ENCODE measurements at places on chromosomes 13 and 19.
A peak's percentile ranks its signal among the peaks of the same experiment; 100 is the strongest.

DNA sequence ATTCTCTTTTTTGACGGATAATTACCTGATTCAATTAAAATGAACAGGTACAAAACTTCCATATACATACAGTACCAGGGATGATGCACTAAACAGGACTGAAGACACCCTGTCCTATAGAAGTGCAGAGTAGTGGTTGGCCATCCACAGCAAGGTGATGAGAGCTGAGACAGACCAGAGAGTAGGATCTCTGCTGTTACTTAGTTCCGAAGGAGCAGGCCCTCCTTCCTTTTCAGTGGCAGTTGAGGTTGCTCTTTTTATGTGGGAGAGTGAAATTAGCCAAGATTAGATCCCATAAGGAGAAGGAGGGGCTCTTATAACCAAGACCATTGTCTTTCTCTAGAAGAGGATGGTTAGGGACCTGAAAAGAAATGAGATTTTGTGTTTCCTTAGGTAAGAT lies 4.0 kb downstream of the PDS5B start:
- H3K4me3 ChIP-seq: no peak overlapping the region
- H3K27me3 ChIP-seq: no peaks in the 10 kb centered on the region
- H3K27ac ChIP-seq: no peak overlapping the region
- no peaks in the 10 kb centered on the region for H3K36me3 ChIP-seq

GRCh38 chr19:16943942-16944625 lies 55.3 kb downstream of the F2RL3 start:
- H3K27me3 ChIP-seq: no peaks in the 10 kb centered on the region
- H3K27ac ChIP-seq: no peak overlapping the region
- DNase-seq: no peak
- no peak overlapping the region for H3K4me3 ChIP-seq
- H3K4me1 ChIP-seq: no peaks in the 10 kb centered on the region
- no peaks in the 10 kb centered on the region for H3K36me3 ChIP-seq

DNA sequence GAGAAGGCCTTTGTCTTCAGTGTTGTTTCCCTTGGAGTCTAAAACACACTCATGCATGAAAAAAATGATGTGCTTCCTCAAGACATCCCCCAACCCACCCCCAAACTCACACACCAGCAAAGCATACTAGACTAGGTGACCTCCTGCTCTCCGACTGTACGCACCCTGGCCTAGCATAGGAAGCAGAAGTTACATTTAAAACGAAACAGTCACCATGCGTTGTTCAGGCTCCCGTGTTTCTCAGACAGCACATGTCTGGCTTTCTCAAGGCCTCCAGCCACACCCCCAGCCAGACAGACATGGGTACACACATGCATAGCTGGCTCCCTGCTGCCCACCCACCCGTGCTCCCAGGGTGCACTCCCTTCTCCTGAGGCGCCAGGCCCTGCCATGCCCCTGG lies 28.7 kb upstream of the C1QTNF9 start:
- peaks cover 42% of the 10 kb centered on the region for H3K36me3 ChIP-seq
- H3K4me1 ChIP-seq: peaks cover 51% of the 10 kb centered on the region
- DNase-seq: no peak
- no peak overlapping the region for H3K4me3 ChIP-seq

GRCh38 chr13:39259371-39260140 lies 221.3 kb downstream of the NHLRC3 start:
- DNase-seq: no peak
- H3K27ac ChIP-seq: no peak overlapping the region
- no peaks in the 10 kb centered on the region for H3K36me3 ChIP-seq
- H3K4me3 ChIP-seq: no peak overlapping the region
- H3K4me1 ChIP-seq: no peaks in the 10 kb centered on the region

DNA sequence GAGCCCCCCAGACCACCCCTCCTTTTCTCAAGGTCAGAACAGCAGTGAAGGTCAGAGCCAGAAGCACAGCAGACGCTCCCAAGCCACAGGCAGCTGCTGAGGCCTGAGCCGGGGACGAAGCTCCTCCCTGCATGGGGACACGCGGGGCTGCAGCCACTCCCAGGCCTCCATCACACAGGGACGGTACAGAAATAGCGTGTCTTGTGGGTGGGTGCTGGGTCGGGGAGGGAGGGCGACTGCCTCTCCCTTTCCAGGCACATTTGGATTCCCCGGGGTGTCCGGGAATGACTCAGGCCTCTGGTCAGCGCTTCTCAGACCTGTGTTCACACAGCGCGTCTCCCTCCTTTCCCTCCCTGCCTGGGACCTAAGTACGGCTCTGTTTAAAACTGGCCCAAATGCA lies 33.2 kb downstream of the RASA3 start:
- peaks cover 15% of the 10 kb centered on the region for H3K36me3 ChIP-seq
- peaks cover 83% of the 10 kb centered on the region for H3K4me1 ChIP-seq
- no peak overlapping the region for H3K27ac ChIP-seq
- H3K4me3 ChIP-seq: no peak overlapping the region
- DNase-seq: no peak
- H3K27me3 ChIP-seq: no peaks in the 10 kb centered on the region

- DNase-seq: no peak
- H3K36me3 ChIP-seq: no peaks in the 10 kb centered on the region
- H3K27ac ChIP-seq: no peak overlapping the region
- peaks cover 2% of the 10 kb centered on the region for H3K27me3 ChIP-seq
- H3K4me1 ChIP-seq: peaks cover 16% of the 10 kb centered on the region
- no peak overlapping the region for H3K4me3 ChIP-seq
Observed at GRCh38 chr19:54422136-54422535, 6.9 kb downstream of the TTYH1 start.

DNA sequence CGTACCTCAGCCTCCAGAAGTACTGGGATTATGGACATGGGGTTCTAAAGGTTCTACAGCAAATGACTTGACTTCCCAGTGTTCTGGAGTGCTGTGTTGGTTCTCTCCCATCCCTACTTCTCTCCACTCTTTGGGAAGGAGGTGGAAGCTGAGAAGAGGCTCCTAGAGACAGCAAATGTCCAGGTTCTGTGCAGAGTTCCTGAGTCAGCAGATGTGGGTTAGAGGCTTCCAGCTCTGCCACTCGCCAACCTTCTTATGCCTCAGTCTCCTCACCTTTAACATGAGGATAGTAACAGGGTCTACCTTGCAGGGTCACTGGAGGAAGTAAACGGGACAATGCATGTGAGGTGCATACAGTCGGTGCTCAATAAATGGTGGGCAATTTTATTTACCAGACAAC lies 80.5 kb upstream of the VSTM2B start:
- no peaks in the 10 kb centered on the region for H3K27me3 ChIP-seq
- H3K36me3 ChIP-seq: no peaks in the 10 kb centered on the region
- no peak for DNase-seq
- H3K4me1 ChIP-seq: no peaks in the 10 kb centered on the region

- H3K27ac ChIP-seq: no peak overlapping the region
- no peaks in the 10 kb centered on the region for H3K4me1 ChIP-seq
- no peak overlapping the region for H3K4me3 ChIP-seq
Observed at GRCh38 chr13:88042489-88042888, 371.3 kb downstream of the SLITRK5 start.

- no peak overlapping the region for H3K4me3 ChIP-seq
- H3K4me1 ChIP-seq: no peaks in the 10 kb centered on the region
- H3K36me3 ChIP-seq: no peaks in the 10 kb centered on the region
- no peak overlapping the region for H3K27ac ChIP-seq
Observed at GRCh38 chr13:101835920-101836319, 383.4 kb downstream of the ITGBL1 start.

DNA sequence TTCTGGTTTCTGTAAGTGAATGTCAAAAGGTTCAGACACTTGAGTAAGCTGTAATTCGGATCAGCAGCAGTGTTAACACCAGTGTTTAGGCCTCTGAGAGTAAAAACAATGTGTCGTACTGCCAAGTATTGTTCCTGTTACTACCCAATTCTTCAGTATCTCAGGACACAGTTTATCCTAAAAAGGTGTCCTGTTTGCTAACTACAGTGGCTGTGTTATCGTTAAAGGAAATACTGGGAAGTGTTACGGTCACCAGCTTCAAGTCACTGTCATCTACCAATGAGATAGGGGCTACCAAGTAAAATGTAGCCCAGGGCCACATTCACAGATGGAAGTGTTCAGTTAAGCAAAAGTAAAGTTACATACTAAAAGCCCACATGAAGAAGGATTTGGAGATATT lies 2.3 kb upstream of the UPF3A start:
- H3K27ac ChIP-seq: no peak overlapping the region
- peaks cover 15% of the 10 kb centered on the region for H3K36me3 ChIP-seq
- DNase-seq: peak; percentile 8

GRCh38 chr13:50921706-50922105 lies 12.1 kb downstream of the RNASEH2B start:
- H3K4me3 ChIP-seq: no peak overlapping the region
- no peak for DNase-seq
- no peaks in the 10 kb centered on the region for H3K36me3 ChIP-seq
- peaks cover 10% of the 10 kb centered on the region for H3K4me1 ChIP-seq
- H3K27me3 ChIP-seq: no peaks in the 10 kb centered on the region

GRCh38 chr13:76711550-76712182 lies 174.5 kb downstream of the KCTD12 start:
- H3K27ac ChIP-seq: no peak overlapping the region
- DNase-seq: no peak
- no peak overlapping the region for H3K4me3 ChIP-seq
- no peaks in the 10 kb centered on the region for H3K4me1 ChIP-seq

- DNase-seq: no peak
- no peaks in the 10 kb centered on the region for H3K27me3 ChIP-seq
- H3K4me3 ChIP-seq: no peak overlapping the region
- H3K36me3 ChIP-seq: no peaks in the 10 kb centered on the region
- no peak overlapping the region for H3K27ac ChIP-seq
Observed at GRCh38 chr13:37313372-37313771, 207.9 kb upstream of the CSNK1A1L start.

DNA sequence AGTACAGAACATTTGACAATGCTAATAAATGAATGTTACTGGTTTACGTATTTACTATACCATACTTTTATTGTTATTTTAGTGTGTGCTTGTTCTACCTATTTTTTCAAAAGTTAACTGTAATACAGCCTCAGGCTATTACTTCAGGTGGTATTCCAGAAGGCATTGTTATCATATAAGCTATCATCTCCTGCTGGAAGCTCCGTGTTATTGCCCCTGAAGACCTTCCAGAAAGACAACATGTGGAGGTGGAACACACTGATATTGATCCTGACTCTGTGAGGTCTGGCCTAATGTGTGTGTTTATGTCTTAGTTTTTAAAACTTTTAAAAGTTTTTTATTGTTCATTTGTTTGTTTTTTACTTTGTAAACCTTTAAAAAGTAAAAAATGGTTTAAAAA lies 509.8 kb upstream of the SPRY2 start:
- no peak overlapping the region for H3K4me3 ChIP-seq
- DNase-seq: no peak
- H3K27me3 ChIP-seq: no peaks in the 10 kb centered on the region

DNA sequence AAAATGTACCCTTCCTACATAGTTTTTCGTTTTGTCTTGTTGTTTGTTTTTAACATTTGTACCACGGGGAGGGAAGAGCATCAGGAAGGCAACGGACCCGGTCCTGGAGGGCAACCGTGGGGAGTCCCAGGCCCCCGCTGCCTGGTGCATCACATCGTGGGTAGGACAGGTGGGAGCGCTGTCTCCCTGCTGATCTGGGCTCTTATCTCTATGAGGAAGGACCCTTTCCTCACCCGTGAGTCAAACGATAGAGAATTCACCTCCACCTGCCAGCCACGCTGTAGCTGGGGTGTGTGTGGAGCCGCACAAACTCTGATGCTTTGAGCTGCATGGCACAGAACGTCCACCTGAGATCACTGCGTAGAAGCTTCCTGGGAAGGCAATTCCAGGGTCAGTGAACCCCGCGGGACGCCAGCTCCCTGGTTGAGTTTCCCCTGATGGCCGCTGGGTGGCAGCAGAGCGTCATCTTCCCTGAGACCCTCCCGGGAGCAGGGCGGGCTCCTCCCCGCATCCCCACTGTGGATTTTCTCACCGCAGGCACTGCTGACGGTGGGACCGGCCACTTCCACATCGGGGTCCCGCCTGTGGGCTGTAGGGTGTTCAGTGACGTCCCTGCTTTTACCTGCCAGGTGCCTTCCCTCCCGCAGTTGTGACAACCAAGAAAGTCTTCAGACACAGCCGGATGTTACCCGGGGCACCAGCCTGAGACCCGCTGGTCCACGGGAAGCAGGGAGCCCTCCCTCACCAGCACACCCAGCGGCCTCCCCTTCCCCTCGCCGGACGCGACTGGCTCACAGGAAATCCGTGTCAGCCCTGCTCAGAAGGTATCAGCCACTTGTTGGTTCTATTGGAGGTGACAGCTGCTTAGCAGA lies 54.7 kb downstream of the ZNF787 start:
- no peaks in the 10 kb centered on the region for H3K36me3 ChIP-seq
- peaks cover 11% of the 10 kb centered on the region for H3K4me1 ChIP-seq
- H3K27me3 ChIP-seq: no peaks in the 10 kb centered on the region
- H3K4me3 ChIP-seq: peak overlapping the region; percentile 18

DNA sequence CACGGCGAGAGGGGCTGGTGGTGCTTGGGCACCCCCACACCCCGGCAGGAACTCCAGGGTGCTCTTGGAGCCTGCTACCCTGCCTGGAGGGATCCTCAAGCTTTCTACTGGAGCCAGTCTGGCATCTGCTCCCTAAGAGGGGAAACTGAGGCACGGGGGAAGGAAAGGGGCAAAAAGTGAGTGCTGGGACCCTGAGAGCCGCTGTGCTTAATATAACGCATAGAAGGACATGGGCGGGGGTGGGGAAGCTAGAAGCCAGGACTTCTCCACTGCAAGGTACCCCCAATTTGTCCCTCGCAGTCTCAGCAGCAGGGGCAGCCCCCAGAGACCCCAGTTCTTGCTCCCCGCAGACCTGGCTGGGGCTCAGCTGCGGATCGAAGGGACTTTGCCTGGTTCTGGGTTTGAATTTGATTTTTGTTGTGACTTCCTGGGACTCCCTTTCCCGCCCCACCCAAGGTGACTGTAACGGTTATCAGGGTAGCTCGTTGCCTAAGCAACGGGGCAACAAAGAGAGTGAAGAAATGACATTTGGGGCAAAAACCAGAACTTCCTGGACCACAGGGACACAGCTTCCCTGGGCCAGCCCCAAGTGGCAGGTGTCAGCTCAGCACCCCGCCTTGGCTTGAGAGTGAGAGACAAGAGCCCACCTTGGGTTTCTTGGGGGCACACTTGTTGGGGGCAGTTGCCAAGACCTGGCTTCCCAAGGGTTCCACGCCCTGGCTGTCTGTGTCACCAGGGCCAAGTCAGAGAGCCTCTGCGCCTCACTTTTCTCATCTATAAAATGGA lies 638 bp downstream of the ADGRE5 start:
- H3K36me3 ChIP-seq: peaks cover 10% of the 10 kb centered on the region
- peak overlapping the region; percentile 91 for H3K27ac ChIP-seq
- peaks cover 65% of the 10 kb centered on the region for H3K4me1 ChIP-seq
- H3K27me3 ChIP-seq: no peaks in the 10 kb centered on the region

DNA sequence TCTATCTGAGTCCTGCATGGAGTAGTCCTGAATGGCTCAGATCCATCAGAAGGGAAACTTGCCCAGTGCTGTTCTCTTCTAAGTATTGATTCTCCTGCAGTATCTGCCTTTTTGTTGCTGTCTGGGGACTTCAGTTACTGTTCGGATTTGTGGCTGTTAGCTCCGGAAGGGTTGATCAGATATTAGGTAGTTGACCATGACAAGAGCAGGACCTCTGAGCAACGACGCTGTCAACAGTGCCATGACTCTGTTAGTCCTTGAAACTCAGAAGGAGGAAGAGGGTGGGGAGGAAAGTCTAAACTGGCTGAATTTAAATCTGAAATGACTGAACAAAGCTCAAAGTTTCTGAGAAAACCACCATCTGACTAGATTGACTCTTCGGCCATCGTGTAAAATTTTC lies 42.2 kb downstream of the CCNE1 start:
- no peak for DNase-seq
- H3K4me1 ChIP-seq: no peaks in the 10 kb centered on the region
- no peak overlapping the region for H3K4me3 ChIP-seq
- H3K27me3 ChIP-seq: no peaks in the 10 kb centered on the region
- no peaks in the 10 kb centered on the region for H3K36me3 ChIP-seq

- no peak for DNase-seq
- H3K4me3 ChIP-seq: no peak overlapping the region
- H3K36me3 ChIP-seq: no peaks in the 10 kb centered on the region
- H3K4me1 ChIP-seq: no peaks in the 10 kb centered on the region
- no peaks in the 10 kb centered on the region for H3K27me3 ChIP-seq
Observed at GRCh38 chr13:93388701-93389100, 162.1 kb downstream of the GPC6 start.

Data from natural killer cell (primary cell).